ENCODE measurements at places on chromosomes 7 and 10. TPM values are rescaled to one million over a fixed set of nuclear protein-coding genes. Genes with fewer than 3 reads are reported as not detected.

DNA sequence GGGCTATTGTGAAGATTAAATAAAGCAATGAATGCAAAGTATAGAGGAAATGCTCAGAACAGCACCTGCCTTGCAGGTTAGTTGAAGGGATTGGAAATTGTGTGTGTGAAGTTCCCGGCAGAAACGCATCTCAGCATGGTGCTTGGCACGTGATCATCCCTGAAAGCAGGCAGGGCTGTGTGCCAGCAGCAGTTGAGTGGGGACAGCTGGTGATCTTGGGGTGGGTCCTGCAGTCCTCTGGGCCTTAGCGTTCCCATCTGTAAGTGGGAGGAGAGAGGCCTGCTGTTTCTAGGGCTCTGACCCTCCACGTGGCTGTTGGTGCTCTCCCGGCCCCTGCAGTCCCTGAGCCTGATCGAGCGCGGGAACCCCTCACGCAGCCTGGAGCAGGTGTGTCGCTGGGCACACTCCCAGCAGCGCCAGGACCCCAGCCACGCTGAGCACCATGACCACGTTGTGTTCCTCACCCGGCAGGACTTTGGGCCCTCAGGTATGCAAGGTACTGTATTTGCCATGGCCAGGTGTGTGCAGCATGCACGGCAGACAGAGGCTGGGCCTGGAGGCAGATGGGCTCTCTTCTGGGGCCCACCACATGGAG lies 55.3 kb downstream of the TBATA start:
- H3K27ac ChIP-seq: no peak overlapping the region
- H3K36me3 ChIP-seq: no peaks in the 10 kb centered on the region
- no peaks in the 10 kb centered on the region for H3K4me1 ChIP-seq
- no peak for DNase-seq
- no peaks in the 10 kb centered on the region for H3K27me3 ChIP-seq

DNA sequence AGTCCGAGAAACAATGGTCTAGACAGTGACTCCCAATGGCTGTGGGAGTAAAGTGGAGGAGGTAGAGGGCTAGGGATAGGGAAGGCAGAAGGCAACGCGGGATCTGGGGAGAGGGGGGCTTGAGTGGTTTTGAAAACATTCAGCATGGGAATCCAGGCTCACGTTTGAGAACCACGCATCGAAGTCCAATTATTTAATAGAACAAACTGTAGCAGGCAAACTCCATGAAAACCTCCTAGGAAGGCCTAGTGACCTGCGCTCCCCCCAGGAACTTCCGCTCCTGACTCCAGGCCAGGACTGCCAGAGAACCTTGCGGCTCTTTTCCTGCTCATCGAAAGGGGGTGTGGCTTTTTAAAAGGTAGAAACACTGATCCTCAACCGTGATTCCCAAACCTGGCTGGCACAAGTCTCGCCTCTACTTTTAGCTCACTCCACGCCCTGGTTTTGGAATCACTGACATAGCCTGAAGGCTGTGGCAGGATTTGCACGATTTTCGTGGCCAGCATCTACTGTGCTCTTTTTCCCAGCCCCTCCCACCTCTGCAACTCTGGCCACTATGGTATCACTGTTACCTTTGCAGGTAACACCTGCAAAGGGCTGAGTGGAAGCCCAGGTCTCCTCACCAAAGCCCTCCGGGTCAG lies 43.4 kb downstream of the MYOF start:
- H3K4me1 ChIP-seq: peaks cover 3% of the 10 kb centered on the region
- no peak overlapping the region for H3K4me3 ChIP-seq
- H3K36me3 ChIP-seq: no peaks in the 10 kb centered on the region
- no peaks in the 10 kb centered on the region for H3K27me3 ChIP-seq

DNA sequence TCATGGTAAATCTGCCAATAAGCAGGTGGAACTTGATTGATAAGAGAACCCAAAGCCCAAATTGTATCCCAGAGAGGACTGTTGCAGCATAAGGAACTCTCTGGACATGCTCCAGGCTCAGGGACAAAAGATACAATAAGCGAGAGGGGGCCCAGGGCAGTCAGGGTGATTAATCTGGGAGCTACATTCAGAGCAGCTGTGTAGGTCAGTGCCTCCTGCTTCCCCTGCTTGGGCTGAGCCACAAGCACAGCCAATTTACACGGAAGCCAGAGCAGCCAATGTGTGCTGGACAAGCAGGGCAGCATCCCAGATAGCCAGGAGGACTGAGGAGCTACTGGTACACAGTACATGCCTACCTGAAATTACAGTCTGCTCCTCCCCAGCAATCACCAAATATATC lies 24.2 kb downstream of the MYPN start:
- no peaks in the 10 kb centered on the region for H3K36me3 ChIP-seq
- H3K27ac ChIP-seq: no peak overlapping the region
- peaks cover 13% of the 10 kb centered on the region for H3K4me1 ChIP-seq

Gene EPHB6
- 6.9 TPM for total RNA-seq

Gene MCM7
- 41.0 TPM for total RNA-seq

DNA sequence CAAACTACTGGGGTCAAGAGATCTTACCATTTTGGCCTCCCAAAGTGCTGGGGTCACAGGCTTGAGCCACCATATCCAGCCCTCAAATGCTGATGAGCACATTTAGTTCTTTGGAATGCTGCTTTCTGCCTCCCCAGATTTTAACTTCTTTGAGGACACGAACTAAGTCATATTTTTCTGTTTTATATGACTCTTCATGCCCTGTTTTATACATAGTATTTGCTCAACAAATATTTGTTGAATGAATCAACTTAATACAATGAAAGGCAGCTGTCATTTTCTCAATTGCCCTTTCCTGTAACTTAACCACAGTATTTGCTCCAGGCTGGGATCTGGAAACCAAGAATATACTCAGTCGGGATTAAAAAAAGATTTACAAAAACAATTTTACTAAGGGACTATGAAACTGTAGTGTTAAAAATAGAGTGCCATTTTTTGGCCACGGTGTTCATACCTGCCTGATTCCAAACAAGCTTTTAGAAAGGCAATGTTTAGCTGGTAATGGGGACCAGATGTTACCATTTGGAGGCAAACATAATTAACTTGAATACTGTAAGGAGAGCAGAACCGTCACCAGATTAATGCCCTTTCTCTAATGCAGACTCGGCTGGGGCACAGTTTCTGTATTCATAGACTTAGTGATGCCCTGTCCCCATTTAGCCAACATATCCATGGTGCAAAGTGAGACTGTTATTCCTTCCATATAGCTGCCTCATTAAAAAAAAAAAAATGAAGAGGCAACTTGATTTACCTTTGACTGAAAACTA lies 117.6 kb downstream of the NRP1 start:
- H3K4me1 ChIP-seq: no peaks in the 10 kb centered on the region
- H3K27ac ChIP-seq: no peak overlapping the region
- no peaks in the 10 kb centered on the region for H3K36me3 ChIP-seq
- no peak for DNase-seq
- H3K27me3 ChIP-seq: no peaks in the 10 kb centered on the region
- no peak overlapping the region for H3K4me3 ChIP-seq

GRCh38 chr7:93117852-93118530 lies at the start of gene SAMD9:
SAMD9 (minus strand) TSS chr7:93117979; CDS start chr7:93106097, 11,882 bp downstream.
- no peak for DNase-seq
- H3K36me3 ChIP-seq: no peaks in the 10 kb centered on the region
- peak within 1 kb of the TSS; percentile 45 for H3K4me3 ChIP-seq
- H3K27ac ChIP-seq: peak within 1 kb of the TSS; percentile 57
- no peaks in the 10 kb centered on the region for H3K27me3 ChIP-seq
- peaks cover 37% of the 10 kb centered on the region for H3K4me1 ChIP-seq

Gene SPDYE5
- not detected for total RNA-seq

DNA sequence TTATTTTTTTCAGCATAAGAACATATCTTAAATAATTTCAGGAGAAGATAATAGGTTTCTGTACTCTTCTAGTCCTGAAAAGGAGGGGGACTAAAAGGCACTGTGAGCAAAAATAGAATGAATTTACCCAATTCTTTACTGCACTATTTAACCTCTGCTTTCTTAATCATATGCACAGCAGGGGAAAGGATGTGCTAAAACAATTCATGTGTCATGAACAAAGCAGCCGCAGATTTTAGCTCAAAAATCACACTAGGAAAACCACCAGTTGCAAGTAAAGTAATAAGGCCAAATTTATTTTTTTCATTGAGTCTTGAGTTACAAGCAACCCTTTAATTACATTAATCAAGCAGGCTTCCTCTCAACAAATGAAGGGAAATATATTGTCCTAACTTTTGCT lies 80.1 kb downstream of the CABCOCO1 start:
- DNase-seq: no peak
- H3K36me3 ChIP-seq: no peaks in the 10 kb centered on the region
- no peaks in the 10 kb centered on the region for H3K4me1 ChIP-seq
- no peaks in the 10 kb centered on the region for H3K27me3 ChIP-seq

- H3K4me3 ChIP-seq: no peak overlapping the region
- DNase-seq: no peak
- no peaks in the 10 kb centered on the region for H3K36me3 ChIP-seq
- H3K27ac ChIP-seq: no peak overlapping the region
- H3K27me3 ChIP-seq: no peaks in the 10 kb centered on the region
These were observed 733.1 kb upstream of the C7orf33 start for GRCh38 chr7:147857152-147858140.

DNA sequence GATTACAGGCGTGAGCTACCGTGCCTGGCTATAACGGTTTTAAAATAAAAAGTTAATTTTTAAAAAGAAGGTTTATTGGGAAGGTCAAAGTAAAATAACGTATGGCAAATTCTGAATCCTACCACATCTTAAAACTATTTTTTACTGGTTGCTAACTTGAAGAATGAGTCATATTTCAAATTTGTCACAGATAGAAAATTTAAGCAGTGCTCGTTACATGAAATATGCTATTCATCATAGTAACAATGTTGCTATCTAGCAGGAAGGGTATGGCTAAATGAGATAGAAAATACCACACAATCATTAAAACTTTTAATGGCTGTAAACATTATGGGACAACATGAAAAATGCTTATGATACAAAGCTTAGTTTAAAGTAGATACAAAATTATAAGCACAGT lies 500.5 kb downstream of the PHTF2 start:
- DNase-seq: no peak
- no peaks in the 10 kb centered on the region for H3K4me1 ChIP-seq
- H3K4me3 ChIP-seq: no peak overlapping the region
- no peak overlapping the region for H3K27ac ChIP-seq
- H3K36me3 ChIP-seq: no peaks in the 10 kb centered on the region
- no peaks in the 10 kb centered on the region for H3K27me3 ChIP-seq

- no peak overlapping the region for H3K27ac ChIP-seq
- H3K4me3 ChIP-seq: no peak overlapping the region
- H3K36me3 ChIP-seq: no peaks in the 10 kb centered on the region
- peaks cover 13% of the 10 kb centered on the region for H3K4me1 ChIP-seq
- DNase-seq: no peak
These were observed 13.6 kb downstream of the SVIL start for GRCh38 chr10:29621161-29621560.

GRCh38 chr10:80205477-80206276 lies at the start of gene ANXA11:
ANXA11 (minus strand) TSS chr10:80205537; CDS start chr10:80172861, 32,676 bp downstream.
- H3K4me1 ChIP-seq: peaks cover 58% of the 10 kb centered on the region
- H3K27ac ChIP-seq: peak within 1 kb of the TSS; percentile 89
- DNase-seq: peak; percentile 74
- H3K4me3 ChIP-seq: peak within 1 kb of the TSS; percentile 90

Gene ABCF2
- 35.2 TPM for total RNA-seq

DNA sequence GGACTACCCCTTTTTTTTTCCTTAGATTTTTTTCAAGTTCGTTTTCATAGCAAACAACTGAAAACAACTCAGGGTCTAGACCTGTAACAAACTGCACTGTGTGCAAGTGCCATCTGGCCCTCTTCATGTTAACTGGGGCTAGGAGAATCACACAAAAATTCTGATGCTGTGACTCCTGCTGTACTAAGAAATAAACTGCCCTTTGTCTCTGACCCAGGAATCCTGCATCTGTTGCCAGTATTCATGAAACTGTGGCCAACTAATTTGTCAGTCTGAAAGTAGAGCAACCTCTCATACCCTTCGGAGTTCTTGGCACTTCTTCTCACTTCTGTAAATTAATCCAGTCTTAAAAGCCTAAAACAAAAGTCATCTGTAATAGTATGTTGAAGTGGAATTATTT lies 218.4 kb upstream of the PCDH15 start:
- H3K27me3 ChIP-seq: no peaks in the 10 kb centered on the region
- no peaks in the 10 kb centered on the region for H3K4me1 ChIP-seq
- H3K36me3 ChIP-seq: no peaks in the 10 kb centered on the region
- H3K4me3 ChIP-seq: no peak overlapping the region
- H3K27ac ChIP-seq: no peak overlapping the region
- no peak for DNase-seq

Gene LRRTM3
- not detected for total RNA-seq

DNA sequence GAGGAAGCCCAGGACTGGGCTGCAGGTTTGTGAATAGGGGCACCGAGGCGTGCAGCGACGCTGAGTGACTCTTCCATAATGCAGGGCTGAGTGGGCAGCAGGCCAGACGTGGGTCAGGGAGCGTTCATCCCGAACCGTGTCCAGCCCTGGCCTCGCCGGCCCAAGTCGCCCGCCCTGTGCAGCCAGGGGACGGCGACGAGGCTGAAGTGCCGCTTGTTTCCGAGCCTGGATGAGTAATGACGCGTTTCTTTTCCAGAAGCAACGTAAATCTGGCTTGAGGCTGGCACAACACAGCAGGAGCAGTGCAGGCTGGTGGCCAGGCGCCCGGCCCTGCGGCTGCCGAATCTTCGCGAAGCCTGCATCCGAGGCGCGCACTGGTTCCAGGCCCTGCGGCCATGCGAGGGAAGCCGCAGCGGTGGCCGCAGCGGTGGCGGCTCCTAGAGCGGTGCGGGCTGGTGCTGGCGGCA lies 74.0 kb upstream of the SEC61G start:
- no peak for DNase-seq
- no peaks in the 10 kb centered on the region for H3K27me3 ChIP-seq
- no peak overlapping the region for H3K4me3 ChIP-seq
- no peaks in the 10 kb centered on the region for H3K36me3 ChIP-seq
- H3K4me1 ChIP-seq: peaks cover 11% of the 10 kb centered on the region

DNA sequence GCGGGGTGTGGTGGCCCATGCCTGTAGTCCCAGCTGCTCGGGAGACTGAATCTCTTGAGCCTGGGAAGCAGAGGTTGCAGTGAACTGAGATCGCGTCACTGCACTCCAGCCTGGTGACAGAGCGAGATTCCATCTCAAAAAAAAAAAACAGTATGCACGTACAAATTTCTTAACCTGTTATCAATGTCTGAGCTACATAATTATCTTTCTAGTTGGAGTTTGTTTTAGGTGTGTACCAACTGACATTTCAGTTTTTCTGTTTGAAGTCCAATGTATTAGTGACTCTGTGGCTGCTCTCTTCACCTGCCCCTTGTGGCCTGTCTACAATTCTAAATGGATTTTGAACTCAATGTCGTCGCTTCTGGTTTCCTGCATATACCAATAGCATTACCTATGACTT lies 40.3 kb downstream of the CD36 start:
- H3K27ac ChIP-seq: no peak overlapping the region
- no peak overlapping the region for H3K4me3 ChIP-seq
- no peaks in the 10 kb centered on the region for H3K27me3 ChIP-seq
- DNase-seq: no peak

DNA sequence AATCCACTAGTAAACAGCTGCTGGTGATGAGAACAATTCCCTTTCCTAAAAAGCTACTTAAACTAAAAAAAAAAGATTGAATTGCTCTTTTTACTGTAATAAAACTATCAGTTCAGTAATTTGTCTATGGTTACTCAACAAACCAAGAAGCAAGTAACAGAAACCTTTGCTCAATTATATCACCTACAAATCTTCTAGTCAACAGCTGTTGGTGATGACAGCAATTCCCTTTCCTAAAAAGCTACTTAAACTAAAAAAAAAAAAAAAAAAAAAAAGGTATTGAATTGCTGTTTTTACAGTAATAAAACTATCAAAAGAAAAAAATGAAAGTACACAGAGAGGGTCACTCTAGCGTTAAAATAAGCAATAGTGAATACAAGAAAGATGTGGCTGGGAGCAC lies 158.1 kb downstream of the CTNNA3 start:
- H3K4me1 ChIP-seq: no peaks in the 10 kb centered on the region
- H3K27ac ChIP-seq: no peak overlapping the region
- no peaks in the 10 kb centered on the region for H3K36me3 ChIP-seq
- no peak overlapping the region for H3K4me3 ChIP-seq
- no peaks in the 10 kb centered on the region for H3K27me3 ChIP-seq
- DNase-seq: no peak

All from tibial nerve (tissue), 4 donors.